ENCODE measurements at places on chromosomes 1 and 21.

DNA sequence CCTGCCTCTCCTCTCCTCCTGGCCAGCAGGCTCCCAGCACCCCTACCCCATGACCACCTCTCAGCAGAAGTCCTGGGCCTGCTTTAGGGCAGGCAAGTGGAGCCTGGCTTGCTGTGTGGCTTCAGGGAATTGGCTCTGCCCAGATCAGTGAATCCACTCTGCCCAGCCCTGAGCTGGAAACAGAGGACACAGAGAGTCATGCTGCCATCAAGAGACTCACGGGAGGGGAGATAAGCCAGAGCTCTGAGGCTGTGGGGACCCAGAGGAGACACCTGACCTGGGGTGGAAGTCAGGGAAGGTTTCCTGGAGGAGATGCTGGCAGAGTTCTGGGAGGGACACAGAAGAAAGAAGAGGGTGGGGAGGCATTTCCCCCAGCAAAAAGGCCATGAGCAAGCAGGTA is 54.2 kb downstream of the GLIS1 start:
- no peak for DNase-seq

DNA sequence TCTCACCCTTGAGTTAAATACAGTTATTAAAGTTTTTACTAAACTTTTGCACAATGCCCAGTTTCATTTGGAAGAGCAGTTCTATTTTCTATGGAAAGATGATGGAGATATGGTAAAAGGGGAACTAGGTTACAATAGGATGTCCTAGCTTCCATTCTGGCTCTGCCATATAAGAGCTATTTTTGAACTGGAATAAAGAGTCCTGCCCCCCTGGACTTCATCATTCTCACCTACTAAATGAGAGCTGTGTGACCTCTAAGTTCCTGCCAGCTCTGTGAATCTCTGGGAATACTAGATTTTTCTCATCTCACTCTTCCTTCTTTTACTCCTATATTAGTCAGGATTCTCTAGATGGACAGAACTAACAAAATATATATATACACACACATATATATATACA is 106.3 kb downstream of the PRRX1 start:
- DNase-seq, result no peak

- DNase-seq, result no peak
Observed at GRCh38 chr1:110159168-110159567, 8.9 kb downstream of the SLC6A17 start.

DNA sequence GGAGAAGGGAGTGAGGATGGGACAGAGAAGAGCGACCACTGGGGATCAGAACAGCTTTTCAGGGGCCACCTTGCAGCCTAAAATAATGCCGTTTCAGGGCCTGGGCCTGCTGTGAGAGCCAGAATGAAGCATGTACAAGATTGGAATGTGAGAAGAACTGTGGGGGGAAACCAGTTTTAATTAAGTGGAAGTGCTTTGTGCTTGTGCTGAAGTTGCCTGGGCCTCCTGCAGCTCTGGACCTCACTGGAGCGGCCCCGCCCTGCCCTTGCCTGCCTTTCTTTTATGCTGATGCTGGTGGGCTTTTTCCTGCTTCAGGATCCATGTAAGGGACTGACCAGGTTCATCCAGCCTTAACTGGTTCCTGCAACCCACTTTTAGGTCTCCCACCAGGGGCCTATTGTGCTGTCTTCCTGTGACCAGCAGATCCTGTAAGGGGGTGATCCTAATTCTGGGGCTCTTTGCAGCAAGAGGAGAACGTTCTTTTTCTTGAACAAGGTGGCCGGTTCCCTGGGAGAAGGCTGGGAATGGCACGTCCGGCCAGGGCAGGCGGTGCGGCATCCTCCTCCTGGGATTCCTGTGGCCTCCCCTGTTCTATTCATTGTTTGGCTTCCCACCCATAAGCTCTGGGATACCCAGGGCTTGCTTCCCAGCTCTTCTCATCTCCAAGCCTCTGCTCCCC is 3.2 kb downstream of the C1orf226 start:
- no peak for DNase-seq

- DNase-seq, result no peak
Observed at GRCh38 chr1:189275796-189276195, 1201.9 kb downstream of the BRINP3 start.

DNA sequence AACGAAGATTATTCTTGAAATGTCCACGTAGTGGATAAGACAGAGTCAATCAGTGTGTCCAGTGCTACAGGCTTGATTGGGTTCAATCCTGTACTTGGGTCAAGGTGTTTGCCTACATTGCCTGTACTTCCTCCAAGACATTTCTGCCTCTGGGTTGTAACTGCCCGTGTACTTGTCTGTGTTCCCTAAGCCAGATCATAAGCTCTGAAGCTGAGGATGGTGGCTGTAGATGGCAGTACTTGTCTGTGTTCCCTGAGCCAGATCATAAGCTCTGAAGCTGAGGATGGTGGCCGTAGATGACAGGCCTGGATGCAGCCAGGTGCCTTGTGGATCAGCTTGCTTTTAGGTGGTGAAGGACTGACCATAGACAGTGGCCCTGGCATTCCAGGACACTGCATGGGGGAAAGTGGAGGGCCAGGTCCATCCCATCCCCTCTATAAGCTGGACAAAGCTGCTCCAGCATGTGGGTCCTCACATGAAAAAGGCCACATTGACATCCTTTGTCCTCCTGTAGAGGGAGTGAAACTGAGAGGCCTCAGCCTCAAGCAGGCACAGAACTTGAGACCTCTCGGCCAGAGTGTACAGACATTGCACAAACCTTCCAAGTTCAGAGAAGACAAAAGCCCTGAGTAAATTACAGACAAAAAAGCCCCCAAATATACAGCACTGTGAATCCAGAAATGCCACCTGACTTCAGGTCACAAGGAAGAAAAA is 2.0 kb upstream of the SRM start:
- no peak for DNase-seq

GRCh38 chr1:99397029-99397428 is 132.7 kb downstream of the PLPPR4 start:
- no peak for DNase-seq

- no peak for DNase-seq
Observed at GRCh38 chr1:156643049-156643777, 1.3 kb downstream of the BCAN start.

DNA sequence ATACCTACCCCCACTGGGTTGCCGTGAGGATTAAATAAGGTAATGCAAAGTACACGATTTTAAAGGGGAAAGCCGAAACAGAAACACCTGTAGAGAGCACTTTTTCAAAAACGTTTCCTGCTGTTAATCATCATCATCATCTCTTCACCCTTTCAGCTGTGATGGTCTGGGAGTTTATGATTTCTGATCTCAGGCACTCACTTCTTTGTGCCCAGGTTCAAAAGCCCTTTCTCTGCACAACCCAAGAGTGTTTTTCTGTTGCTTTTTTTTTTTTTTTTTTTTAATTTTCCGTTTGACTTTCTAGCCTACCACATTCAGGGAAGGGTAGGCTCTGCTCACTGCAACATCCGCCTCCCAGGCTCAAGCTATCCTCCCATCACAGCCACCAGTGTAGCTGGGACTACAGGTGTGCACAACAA is 936 bp upstream of the UBXN11 start:
- DNase-seq, result no peak

DNA sequence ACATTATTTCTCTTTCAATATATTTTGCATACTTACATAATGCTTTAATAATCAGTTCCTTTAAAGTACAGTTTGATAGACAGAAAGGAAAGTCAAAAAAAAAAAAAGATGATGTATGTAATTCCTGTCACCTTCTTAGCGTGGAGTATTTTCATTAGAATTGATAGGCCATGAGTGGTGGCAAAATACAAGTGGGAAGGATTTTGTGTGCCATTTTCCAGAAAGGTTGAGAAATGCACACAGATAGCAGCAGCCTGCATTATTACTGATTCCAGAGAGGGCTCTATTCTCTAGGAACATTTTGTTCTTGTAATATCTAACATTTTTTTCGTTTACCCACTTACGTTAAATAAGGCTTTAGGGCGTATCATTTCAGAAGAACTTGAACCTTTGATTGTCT is 475.6 kb downstream of the DSCAM start:
- no peak for DNase-seq

GRCh38 chr1:30761381-30762151 is 4.0 kb upstream of the LAPTM5 start:
- DNase-seq, result no peak

- no peak for DNase-seq
Observed at GRCh38 chr1:212611000-212611948, 2.7 kb downstream of the ATF3 start.

- no peak for DNase-seq
Observed at GRCh38 chr1:204673909-204674649, 11.5 kb downstream of the LRRN2 start.

GRCh38 chr1:214002472-214002871 is 14.7 kb downstream of the PROX1 start:
- DNase-seq, result no peak

DNA sequence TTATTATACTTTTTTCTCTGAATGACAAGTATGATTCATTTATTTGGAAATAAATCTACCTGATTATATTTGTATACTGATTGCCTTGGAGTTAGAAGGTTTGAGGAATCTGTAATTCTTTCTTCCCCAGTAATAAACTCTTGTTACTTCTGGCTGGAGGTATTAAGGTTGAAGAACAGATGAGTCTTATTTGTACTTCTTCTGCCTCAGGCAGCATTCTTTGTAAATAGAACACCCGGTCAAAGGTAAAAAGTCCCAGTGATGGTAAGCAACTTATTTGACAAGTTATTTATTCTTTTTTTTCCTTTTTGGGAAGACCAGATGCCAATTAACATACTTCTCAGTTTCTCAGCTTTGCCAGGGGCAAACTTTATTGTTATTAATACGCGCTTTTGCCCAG is 12.9 kb downstream of the SNX27 start:
- DNase-seq, result no peak

- DNase-seq, result no peak
Observed at GRCh38 chr1:5478961-5479360, 513.3 kb downstream of the NPHP4 start.

- no peak for DNase-seq
Observed at GRCh38 chr21:33496345-33496744, 4.8 kb upstream of the DNAJC28 start.

DNA sequence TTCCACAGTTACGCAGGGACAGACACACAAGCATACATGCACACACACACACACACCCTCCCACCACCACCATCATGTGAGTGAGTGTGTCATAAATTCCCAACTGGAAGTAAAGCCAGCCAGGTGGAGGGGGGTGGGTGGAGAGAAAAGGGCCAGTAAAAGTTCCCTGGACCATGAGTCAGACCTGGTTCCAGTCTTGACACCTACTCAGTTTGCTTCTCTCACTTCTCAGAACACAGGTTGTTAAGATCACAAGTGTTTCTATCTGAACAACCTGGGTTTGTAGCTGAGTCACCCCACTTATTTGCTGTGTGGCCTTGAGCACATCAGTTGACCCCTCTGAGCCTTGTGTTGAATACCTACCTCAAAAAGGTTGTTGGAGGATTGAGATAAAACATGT is 9.6 kb downstream of the EPHA10 start:
- no peak for DNase-seq

DNA sequence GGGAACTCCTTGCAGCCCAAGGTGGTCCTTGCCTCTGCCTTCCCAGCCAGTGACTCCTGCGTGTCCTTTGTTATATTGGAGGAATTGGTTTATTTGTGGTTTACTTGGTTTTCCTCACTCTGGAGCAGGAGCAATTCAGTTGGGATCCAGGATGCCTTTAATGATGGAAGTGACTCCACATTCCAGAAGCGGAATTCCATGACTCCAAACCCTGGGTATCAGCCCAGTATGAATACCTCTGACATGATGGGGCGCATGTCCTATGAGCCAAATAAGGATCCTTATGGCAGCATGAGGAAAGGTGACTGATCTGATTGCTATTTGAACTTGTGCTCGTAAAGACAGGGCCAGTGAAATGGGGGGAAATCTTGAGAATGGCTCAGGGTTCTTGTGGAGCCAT is 15.1 kb upstream of the PIGV start:
- DNase-seq, result no peak

DNA sequence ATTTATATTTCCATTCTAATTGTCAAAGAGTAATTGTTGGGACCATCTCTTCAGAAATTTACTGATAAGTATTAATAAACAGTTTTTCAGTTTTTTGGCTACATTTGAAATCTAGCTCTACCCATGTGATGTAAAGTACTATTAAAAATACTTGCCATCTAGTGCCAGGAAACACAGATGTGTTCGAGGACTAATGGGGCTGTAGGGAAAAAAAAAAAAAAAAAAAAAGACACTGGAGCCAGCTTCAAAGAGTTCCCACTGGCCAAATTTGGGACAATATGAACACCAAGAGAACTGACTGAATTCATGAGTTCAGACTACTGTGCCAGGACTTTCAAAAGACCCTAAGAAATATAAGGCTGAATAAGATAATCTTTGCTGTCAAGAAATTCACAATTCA is 65.2 kb upstream of the GFI1 start:
- no peak for DNase-seq

- DNase-seq, result no peak
Observed at GRCh38 chr1:211339631-211340041, 13.0 kb downstream of the TRAF5 start.

- no peak for DNase-seq
Observed at GRCh38 chr1:57188168-57188567, 222.4 kb upstream of the C8B start.

GRCh38 chr1:244964112-244964971 is 100.0 kb upstream of the HNRNPU start:
- DNase-seq, result no peak

DNA sequence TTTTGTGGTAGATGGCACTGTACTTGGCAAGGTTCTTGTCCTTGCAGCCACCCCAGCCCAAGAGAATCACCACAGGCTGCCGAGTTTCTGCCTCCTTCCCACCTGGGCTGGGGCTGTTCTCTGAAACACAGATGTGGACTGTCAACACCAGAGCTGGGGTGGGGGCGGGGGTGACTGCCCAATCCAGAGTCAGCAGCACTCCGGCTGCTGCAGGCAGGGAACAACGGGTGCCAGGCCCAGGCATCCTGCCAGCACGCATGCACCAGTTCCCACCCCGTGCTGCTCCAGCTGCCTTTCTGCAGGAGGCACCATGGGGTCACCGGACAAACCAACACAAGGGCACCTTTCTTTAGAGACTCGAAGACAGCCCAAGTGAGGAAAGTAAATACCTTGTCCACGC is 14.1 kb downstream of the TMEM53 start:
- DNase-seq, result peak; percentile 62

- no peak for DNase-seq
Observed at GRCh38 chr1:117097443-117097842, 24.1 kb downstream of the TRIM45 start.

GRCh38 chr1:165893507-165893906 is 66.1 kb downstream of the UCK2 start:
- DNase-seq, result no peak

- DNase-seq, result peak; percentile 83
Observed at GRCh38 chr21:37208056-37208721, 58.9 kb downstream of the VPS26C start.

DNA sequence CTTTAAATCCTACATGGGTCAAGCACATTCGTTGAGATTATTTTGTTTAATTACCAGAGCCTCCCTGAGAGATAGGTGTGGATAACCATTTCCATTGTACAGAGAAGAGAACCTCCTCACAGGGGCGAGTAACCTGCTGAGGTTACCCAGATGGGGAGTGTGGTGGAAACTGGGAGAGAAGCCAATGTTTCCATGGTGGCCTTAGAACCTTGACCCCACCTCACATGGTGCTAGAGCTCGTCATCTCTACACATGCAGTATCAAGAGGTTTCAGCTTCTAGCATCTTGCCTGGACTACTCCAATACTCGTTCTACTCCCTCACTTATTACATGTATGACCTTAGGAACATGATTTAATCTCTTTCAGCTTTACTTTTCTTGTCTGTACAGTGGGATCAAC is 4.8 kb downstream of the REG4 start:
- no peak for DNase-seq
